ENCODE measurements at places on chromosomes 2 and 18. TPM values are rescaled to one million over a fixed set of nuclear protein-coding genes. Genes with fewer than 3 reads are reported as not detected.

Gene MC4R
- total RNA-seq, result not detected

Gene SCYGR4
- total RNA-seq, result not detected

Gene WDR35
- 7.6 TPM for total RNA-seq

Gene CCDC141
- 4.2 TPM for total RNA-seq

- no peaks in the 10 kb centered on the region for H3K36me3 ChIP-seq
- H3K4me1 ChIP-seq, result peaks cover 77% of the 10 kb centered on the region
- H3K27me3 ChIP-seq, result no peaks in the 10 kb centered on the region
- peak; percentile 58 for DNase-seq
- peak overlapping the region; percentile 53 for H3K4me3 ChIP-seq
These were observed 158.3 kb downstream of the LDLRAD4 start for GRCh38 chr18:13376841-13377351.

GRCh38 chr18:34117319-34117718 is 107.4 kb downstream of the NOL4 start:
- H3K4me3 ChIP-seq, result no peak overlapping the region
- no peak for DNase-seq
- no peaks in the 10 kb centered on the region for H3K27me3 ChIP-seq
- H3K36me3 ChIP-seq, result no peaks in the 10 kb centered on the region

- H3K36me3 ChIP-seq, result no peaks in the 10 kb centered on the region
- no peak overlapping the region for H3K27ac ChIP-seq
- H3K4me3 ChIP-seq, result no peak overlapping the region
These were observed 488.2 kb upstream of the SPHKAP start for GRCh38 chr2:228669690-228670089.

DNA sequence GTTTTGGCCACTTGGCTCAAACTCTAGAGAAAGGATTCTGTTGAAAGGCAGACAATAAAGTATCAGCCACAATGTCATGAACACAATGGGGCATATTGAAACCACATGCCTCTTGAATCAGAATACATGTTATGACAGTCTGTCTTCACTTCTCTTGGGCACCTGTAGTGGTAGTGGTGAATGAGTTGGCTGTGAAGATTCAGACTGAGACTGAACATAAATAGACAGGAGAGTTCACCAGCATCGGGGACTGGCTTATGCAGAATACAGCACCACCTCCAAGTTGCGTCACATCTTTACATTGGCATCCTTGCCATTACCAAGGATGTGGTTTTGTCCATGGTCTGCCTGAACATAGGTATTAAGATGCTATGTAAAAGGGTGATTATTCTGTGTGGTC is 336.8 kb downstream of the MYCN start:
- no peak for DNase-seq
- H3K27ac ChIP-seq, result no peak overlapping the region
- H3K27me3 ChIP-seq, result no peaks in the 10 kb centered on the region
- H3K4me1 ChIP-seq, result no peaks in the 10 kb centered on the region

DNA sequence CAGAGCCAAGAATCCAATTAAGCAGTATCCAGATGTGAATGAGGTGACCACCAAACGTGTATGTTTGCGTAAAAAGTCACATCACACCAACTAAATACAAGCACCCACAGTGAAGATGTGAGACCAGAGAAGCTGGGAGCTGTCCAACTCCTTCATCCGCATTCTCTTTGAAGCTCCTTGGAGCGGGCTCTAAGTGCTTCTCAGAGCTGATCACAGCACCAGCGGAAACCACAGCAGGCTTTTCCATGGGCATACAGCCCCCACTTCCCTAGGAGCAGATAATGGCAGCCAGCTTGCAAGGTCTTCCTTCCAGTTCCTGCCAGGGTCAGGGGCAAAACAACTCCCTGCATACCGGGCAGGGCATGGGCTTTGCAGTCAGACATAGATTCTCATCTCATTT is 36.4 kb downstream of the REEP1 start:
- DNase-seq, result no peak
- H3K27me3 ChIP-seq, result peaks cover 42% of the 10 kb centered on the region
- H3K4me3 ChIP-seq, result no peak overlapping the region
- no peaks in the 10 kb centered on the region for H3K4me1 ChIP-seq

DNA sequence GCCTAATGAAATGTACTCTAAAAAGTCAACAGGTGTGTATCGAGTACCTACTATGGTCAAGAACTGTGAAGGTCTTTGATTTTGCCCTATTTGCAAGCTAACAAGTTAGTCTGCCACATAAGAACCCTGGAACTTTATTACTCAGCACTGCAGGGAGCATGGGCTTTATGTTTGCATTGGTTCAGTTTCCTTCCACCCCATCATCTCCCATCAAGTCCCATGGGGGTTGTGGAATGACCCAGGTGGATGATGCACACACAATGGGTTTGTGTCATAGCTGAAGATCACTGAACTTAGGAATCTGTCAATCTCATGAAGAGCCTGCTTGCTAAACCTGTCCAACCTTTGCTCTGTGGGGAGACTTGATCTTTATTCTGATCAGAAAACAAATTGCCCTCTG is 265.5 kb downstream of the RPRM start:
- no peak for DNase-seq
- H3K27ac ChIP-seq, result no peak overlapping the region
- H3K4me3 ChIP-seq, result no peak overlapping the region
- no peaks in the 10 kb centered on the region for H3K27me3 ChIP-seq
- no peaks in the 10 kb centered on the region for H3K36me3 ChIP-seq
- H3K4me1 ChIP-seq, result no peaks in the 10 kb centered on the region

DNA sequence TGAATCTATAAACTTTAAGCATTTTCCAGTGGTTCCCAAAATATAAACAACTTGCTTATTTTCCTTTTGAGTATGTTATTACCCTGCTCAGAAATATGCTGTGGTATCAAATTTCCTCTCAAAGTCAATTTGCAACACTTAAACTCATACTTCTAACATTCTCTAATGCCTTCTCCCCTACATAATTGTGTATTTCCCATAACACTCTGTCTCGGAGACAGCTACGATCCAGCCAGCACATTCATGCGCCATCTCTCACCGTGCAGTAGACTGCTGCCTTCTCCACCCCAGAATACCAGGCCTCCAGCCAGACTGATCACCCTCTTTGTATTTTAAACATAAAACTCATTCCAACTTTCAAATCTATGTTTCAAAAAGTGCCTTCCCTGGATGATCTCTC is 41.8 kb downstream of the TIMM21 start:
- peaks cover 17% of the 10 kb centered on the region for H3K27me3 ChIP-seq
- no peak overlapping the region for H3K27ac ChIP-seq
- no peak for DNase-seq

DNA sequence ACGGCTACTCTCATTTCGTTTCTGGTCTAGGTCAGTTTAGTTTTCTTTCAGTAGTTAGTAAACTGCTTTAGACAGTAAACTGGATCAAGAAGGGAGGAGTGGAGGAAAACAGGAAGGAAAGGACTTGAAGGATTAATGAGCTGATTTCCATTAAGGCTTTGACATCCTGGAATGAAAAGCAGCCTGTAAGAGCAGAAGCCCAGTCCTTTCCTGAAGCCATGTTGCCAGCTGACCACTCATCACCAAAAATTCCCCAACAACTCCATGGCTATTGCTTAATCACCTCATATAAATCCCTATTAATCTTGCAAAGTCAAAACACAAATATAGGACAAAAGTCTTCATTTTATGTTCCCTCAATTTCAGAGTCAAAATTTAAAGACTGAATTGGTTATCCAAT is 113.7 kb upstream of the ZFP36L2 start:
- no peaks in the 10 kb centered on the region for H3K27me3 ChIP-seq
- no peak for DNase-seq
- H3K27ac ChIP-seq, result no peak overlapping the region

DNA sequence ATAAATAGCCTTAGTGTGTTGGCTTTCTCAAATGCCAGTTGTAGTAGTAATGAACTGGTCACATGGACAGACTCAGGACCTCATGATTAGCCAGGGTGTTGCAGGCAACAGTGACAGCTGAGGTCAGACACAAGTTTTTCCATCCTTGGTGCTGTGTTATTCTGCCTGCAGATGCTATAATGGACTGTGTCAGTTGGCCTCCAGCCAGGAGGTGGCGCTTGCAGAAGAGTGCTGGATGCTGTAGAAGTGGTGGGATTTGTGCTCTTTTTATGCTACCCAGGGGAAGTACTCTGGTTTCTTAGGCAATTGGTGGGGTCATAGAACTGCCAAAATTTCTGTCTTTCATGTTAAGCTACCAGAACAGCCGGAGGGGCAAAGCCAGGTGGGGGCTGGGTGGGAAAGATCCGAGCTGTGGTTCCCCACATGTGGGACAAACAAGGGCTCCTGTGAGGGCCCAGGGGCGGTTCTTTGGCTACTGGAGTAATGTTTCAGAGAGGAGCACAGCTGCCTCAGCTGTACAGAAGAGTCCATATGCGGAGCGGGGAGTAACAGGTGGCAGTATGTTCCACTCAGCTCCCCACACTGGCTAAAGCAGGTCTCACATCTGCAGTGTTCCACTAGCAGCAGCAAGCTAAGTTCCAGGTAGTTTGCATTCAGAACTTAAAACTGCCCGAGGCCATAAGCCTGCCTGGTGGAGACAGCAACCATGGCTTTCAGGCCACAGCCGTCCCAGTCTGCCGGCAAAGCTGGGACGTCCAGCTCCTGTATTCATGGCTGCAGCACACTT is 104.4 kb downstream of the GULP1 start:
- DNase-seq, result no peak
- H3K4me3 ChIP-seq, result no peak overlapping the region
- H3K27ac ChIP-seq, result no peak overlapping the region
- no peaks in the 10 kb centered on the region for H3K36me3 ChIP-seq
- no peaks in the 10 kb centered on the region for H3K27me3 ChIP-seq
- no peaks in the 10 kb centered on the region for H3K4me1 ChIP-seq

GRCh38 chr2:227230151-227230550 is 65.7 kb downstream of the COL4A3 start:
- peaks cover 6% of the 10 kb centered on the region for H3K27me3 ChIP-seq
- no peaks in the 10 kb centered on the region for H3K4me1 ChIP-seq
- H3K27ac ChIP-seq, result no peak overlapping the region
- DNase-seq, result no peak
- no peaks in the 10 kb centered on the region for H3K36me3 ChIP-seq

- H3K27ac ChIP-seq, result peak overlapping the region; percentile 71
- H3K4me3 ChIP-seq, result no peak overlapping the region
- H3K27me3 ChIP-seq, result no peaks in the 10 kb centered on the region
- DNase-seq, result no peak
- H3K4me1 ChIP-seq, result peaks cover 47% of the 10 kb centered on the region
These were observed 26.9 kb downstream of the GALM start for GRCh38 chr2:38692636-38693318.

Measured in activated T-helper 2 cell treated with anti-CD3 and anti-CD28 coated beads, Interferon-gamma antibody, Interleukin-2, Interleukin-4, amounts not matched to agents 10 μg/mL and 5 μg/mL and 100 μg/mL, durations not matched to agents 14 hours and 24 hours and 36 hours (primary cell).